ENCODE measurements at places on chromosomes 1 and 21. TPM values are rescaled to one million over a fixed set of nuclear protein-coding genes. Genes with fewer than 3 reads are reported as not detected.
A peak's percentile ranks its signal among the peaks of the same experiment; 100 is the strongest.

DNA sequence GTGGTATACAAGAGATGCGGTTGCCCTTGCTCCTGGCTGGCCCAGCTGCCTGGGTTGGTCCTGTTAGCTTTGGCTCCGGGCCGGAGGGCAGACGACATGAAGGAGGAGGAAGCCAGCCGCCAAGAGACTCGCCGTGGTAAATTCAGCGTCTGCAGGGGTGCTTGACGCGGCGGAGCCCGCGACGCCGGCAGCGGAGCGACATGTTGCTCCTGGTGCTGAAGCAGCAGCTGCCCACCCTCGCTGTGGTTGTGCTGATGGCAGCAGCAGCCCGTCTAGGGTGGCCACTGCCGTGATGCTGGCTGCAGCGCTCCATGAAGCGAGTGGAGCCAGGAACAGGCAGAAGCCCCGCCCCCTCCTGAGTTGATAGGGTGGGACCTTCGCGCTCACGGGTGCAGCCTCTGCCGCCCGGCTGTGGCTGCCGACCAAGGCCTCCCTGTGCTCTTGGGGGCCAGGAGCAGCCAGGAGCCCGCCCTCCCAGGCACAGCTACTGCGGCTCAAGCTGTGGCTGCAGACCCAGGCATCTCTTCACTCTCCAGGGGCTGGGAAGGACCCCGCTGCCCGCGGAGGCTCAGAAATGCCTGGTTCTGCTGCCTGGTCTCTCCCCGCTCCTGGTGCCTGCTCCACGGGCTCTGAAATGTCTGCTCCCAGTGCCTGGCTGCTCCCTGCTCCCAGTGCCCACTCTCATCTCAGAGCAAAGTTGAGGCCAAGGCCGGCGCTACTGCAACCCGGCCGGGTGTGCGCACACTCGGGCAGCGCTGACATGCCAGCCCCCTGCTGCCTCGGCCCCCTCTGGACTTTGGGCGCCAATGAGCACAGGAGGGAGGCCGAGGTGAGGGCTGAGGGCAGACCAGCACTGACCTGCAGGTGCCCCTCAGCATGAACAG lies 4.4 kb upstream of the ZNF692 start:
- H3K27ac ChIP-seq: peak overlapping the region; percentile 80
- H3K36me3 ChIP-seq: no peaks in the 10 kb centered on the region
- DNase-seq: peak; percentile 92
- H3K27me3 ChIP-seq: no peaks in the 10 kb centered on the region

DNA sequence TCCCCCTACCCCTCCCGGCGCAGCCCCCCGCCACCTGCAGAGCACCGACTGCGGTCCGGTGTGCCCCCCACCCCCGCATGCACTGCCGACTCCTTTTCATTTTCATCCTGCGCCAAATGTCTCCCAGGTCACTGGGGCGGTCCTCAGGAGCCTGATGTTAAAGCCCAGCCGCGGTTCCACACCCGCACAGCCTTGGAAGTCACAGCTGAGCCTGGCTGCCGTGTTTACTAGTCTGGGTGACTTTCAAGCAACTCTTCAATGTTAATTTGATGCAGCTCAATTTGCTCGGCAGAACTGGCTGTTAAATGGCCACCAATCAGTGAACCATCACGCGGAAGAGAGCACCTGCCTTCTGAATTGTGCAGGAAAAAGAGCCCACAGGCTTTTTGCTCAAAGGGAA lies 27.2 kb downstream of the THAP3 start:
- DNase-seq: no peak
- no peak overlapping the region for H3K27ac ChIP-seq
- no peaks in the 10 kb centered on the region for H3K4me1 ChIP-seq
- peaks cover 33% of the 10 kb centered on the region for H3K36me3 ChIP-seq

The GATAD2B gene
- total RNA-seq: 55.1 TPM

The F5 gene
- 1.6 TPM for total RNA-seq
